Stimulated activated CD4-positive, alpha-beta T cell treated with anti-CD3 and anti-CD28 coated beads, TNF-alpha, amount 100 ng/mL, for 1 hour (primary cell): ENCODE measurements at places on chromosomes 5 and 9.

DNA sequence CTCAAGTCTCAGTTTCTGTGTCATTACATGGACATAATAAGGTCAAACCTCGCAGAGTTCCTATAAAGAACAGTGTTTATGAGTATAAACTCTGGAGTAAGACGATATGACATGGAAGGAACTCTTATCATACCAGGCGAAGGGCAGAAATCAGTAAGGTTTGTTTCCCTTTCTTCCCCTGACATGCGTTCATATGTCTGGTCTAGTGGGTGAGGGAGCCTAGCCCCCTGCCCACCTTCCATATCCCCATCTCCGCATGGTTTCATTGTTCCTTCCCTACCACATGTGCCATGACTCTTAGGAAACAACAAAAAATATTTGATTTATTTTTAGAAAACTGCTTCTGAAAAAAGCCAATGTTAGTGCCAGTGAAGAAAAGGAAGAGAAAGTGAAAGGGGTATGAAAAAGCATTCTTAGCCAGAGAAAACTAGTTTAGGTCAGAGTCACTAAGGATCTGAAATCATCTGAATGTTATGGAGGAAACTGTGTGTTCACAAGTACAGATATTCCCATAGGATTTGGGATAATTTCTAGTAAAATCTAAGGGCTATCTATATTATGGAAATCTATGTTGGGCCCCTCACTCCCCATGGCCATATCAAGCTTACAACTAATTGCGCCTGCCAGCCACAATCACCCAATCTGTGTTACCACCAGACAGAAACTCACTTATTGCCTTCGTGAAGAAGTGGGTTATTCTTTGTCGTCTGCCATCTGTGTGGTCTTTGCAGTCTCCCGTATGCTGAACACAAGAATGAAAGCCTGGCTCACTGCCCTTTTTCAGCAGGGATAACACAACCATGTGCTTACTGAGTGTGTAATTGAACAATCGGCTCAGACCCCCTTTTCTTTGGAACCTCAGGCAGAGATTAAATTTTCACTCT is 19.9 kb upstream of the HMHB1 start:
- no peak for DNase-seq

DNA sequence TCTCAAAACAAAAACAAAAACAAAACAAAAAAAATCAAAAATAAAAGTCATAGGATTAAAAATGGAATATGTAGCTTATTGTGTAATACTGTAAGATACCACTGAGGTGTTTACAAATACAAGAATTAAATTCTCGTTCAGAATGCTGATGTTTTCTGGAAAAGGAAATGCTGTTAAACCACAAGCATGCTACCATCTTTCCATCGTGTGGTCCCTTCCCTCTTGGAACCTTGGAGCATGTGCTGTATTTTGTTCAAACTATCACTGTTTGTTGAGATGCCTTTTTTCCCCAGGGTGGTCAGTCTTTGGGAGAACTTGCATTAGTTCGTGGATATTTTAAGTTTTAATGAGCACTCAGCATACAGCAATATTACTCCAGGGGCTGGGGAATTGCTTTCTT is 39.7 kb downstream of the SUB1 start:
- no peak for DNase-seq

DNA sequence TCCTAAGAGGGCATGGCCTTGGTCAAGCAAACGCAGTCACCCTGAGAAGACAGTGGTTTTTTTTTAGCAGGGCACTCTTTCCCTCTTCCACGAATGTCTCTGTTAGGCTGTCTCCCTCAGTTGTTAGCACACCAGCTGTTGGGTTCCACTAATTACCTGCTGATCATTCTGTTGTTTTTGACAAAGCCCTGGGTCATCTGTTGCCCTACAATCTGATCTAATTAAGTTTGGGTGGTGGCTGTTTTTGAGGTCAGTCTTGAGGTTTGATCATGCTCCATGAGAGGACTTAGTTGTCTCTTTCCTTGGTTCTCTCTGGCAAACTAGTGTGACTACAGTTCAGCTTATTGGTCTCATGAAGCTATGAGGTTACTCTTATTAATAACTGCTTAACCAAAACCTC is 5.0 kb upstream of the PTPDC1 start:
- no peak for DNase-seq

GRCh38 chr9:109401169-109401989 is 80.5 kb upstream of the EPB41L4B start:
- no peak for DNase-seq

- DNase-seq, result no peak
These were observed 47.1 kb upstream of the AKNA start for GRCh38 chr9:114434878-114435311.

DNA sequence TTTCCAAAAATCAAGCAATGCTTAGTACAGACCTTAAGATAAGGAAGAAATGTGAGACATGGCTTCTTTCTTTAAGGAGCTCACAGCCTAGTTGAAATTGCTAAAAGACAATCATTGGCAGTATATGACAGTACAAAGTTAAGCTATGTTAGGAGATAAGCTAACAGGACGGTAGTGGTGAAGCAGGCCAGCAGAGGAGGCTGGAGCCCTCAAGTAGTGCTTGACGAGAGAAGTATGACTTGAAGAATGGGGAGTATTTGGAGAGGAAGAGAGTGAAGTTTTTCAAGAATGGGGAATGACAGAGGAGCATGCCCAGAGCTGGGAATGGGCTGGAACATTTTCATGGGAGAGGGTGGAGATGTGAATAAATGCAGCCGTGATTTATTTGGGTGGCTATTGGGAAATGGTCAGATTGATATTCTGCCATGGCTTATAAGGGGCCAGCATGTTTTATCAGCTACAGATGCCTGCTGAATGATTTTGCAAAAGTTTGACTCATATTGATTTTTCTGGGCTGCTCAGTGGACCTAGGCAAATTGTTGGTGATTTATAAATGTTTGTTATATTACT is 43.7 kb downstream of the LURAP1L start:
- DNase-seq, result no peak

DNA sequence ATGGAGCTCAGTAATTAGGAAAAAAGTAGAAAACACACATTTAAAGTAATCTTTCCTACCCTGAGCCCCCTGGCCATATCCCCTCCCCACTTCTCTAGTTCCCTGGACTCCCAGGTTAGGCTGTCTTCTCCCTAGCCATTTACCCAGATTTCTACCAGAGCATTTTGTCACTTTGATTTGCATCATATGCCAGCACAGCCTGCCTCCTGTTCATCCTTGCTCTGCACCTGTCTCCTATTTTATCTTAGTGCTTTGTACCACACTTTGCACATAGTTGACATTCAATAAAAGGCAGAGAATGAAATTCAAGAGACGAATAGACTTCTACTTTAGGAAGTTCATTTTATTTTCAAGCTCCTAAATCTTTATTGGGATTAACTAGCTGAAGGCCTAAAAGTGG is 344.5 kb downstream of the EBF1 start:
- DNase-seq, result no peak

- no peak for DNase-seq
These were observed 23.3 kb upstream of the UGT3A2 start for GRCh38 chr5:36089989-36090388.

GRCh38 chr9:84811751-84812074 is 142.2 kb downstream of the NTRK2 start:
- no peak for DNase-seq

- DNase-seq, result no peak
These were observed 517.8 kb upstream of the PAPPA start for GRCh38 chr9:115635680-115636383.

DNA sequence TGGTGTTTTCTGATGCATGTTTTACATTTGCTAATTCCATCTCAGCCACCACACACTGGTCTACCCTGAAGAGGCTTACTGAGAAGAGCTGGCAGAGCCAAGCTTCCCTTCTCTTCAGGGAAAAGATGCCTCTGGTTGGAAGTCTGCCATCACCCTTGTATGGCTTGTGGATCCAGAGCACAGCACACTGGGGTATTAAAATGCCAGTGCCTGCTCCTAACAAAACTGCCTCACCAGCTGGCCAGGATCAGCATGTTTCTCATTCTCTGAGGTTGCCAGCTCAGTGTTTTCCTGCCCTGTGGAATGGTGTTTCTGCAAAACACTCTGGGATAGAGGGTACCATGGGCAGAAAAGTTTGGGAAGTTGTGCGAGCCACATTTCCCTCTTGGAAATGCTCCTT is 31.6 kb upstream of the ZNF618 start:
- DNase-seq, result no peak

GRCh38 chr5:139293202-139293506 is 386 bp upstream of the MATR3 start:
- DNase-seq, result no peak

DNA sequence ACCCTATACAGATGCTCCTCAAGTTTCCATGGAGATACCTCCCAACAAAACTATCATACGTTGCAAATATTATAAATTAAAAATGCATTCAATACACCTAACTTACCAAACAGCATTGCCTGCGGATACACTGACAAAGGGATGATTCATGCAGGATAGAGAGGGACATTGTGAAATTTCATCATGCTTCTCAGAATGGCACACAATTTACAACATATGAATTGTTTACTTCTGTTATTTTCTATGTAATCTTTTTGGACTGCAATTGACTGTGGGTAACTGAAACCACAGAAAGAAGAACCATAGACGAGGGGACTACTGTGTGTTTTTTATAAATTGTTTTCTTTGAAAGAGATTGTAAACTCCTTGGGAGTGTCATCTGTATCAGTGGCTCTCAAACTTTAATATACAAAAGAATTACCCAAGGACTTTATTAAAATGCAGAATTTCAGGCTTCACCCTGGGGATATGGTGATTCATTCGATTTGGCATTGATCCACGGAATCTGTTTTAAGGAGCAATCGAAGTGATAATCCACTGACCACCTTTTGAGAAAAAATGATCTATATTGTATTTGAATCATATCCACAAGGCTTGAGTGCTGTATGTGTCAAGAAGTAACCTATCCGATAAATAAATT is 146.4 kb downstream of the SGCD start:
- no peak for DNase-seq

GRCh38 chr5:149410071-149410470 is 31.0 kb upstream of the IL17B start:
- no peak for DNase-seq

DNA sequence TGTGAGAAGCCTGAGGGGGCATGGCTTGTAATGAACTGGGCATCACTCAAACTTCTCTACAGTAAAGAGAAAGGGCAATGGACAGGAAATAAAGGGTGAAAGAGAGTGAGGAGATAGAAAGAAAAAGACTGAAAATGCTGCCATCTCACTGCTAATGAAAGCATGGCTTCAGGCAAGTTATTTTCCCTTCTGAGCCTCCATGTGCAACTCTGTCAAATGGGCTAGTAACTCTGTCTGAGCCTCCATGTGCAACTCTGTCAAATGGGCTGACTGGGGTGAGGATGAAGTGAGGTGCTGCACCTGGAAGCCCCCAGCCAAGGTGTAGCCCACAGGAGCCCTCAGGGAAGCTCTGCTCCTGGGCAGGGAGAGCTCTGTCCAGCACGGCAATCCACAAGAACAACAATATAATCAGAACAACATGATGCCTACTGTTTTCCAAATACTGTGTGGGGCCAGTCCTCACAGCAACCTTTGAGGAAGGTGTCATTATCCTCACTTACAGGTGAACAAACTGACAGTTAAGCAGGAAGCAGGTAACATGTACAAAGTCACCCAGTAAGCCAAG is 73.8 kb upstream of the XPA start:
- DNase-seq, result no peak

DNA sequence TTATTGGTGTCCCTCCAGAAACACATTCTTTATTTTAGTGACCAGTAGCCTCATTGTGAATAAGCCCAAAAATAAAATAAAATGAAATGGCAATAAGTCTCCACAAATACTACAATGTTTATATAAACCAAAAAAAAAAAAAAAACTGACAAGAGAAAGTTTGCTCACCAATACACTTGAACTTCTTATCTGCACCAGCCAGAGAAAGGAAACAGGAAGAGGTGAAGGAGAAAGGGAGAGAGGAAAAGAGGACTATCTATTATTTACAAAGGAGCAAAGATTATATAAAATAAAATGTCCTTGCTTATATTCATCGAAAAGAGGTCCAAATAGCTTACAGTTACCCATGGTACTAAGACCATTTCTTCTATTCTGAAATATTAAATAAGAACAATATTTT is 176.4 kb upstream of the CCNG1 start:
- DNase-seq, result no peak

DNA sequence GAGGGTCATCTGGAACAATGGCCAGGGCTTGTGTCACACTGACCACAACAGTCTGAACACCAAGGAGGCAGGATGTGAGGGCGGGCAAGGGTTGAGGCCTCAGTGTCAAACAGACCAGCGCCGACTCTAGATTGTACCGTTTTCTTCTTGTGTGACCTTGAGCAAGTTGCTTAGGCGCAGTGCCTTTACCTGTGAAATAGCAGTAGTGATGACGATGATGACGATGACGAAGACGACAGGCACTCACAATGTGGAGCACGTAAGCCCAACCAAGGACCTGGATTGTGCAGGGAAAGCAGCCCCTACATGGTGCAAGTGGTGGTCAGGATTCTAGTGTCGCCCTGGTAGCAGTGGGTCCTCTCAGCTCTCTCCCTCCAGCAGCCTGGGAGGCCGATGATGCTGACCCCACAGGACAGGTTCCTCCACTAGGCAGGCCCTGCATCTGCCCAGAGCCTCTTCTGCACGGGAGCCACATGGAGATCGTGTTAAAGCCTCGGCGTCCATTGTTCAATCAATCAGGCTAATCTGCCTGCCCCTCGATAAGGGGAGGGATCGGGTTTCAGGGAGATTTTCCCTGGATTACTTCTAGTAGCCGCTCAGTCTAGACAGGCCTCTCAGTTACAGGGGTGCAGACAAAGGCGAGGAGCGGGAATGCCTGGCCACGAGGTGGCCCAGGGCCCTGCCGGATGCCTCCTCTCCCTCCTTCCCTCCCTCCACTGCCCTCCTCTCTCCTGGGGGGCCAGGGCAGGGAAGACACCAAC is 91.7 kb downstream of the MACROH2A1 start:
- DNase-seq, result no peak

DNA sequence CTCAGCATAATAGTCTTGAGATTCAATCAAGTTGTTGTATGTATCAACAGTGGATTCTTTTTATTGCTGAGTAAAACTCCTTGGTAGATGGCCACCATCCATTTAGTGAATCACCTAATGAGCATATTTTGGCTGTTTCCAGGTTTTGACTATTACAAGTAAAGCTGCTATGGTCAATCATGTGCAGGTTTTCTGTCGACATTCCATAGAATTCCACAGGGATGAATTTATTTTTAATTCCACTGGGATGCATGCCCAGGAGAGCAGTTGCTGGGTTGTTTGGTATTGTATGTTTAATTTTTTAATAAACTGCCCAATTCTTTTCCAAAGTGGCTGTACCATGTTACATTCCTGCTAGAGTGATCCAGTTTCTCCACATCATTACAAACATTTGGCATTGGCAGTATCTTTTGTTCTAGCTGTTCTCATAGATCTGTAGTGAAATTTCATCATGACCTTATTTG is 10.5 kb upstream of the S1PR3 start:
- no peak for DNase-seq

GRCh38 chr5:123755653-123756317 is 243.8 kb downstream of the CSNK1G3 start:
- no peak for DNase-seq

- no peak for DNase-seq
These were observed 42.8 kb downstream of the FAM78A start for GRCh38 chr9:131233556-131233955.

- no peak for DNase-seq
These were observed 32.6 kb downstream of the IPPK start for GRCh38 chr9:92637326-92637725.
